ENCODE measurements at places on chromosomes 5 and 9. TPM values are rescaled to one million over a fixed set of nuclear protein-coding genes. Genes with fewer than 3 reads are reported as not detected.

The ADAMTS19 gene
- total RNA-seq: 5.3 TPM

The N4BP3 gene
- 3.3 TPM for total RNA-seq

- DNase-seq: no peak
Observed at GRCh38 chr5:135543485-135544304, 7.9 kb upstream of the NEUROG1 start.

GRCh38 chr5:19928562-19929421 is 59.2 kb downstream of the CDH18 start:
- no peak for DNase-seq

GRCh38 chr5:166329149-166329800 is 1962.2 kb upstream of the WWC1 start:
- no peak for DNase-seq

GRCh38 chr5:10599113-10599512 is 35.2 kb downstream of the ANKRD33B start:
- no peak for DNase-seq

DNA sequence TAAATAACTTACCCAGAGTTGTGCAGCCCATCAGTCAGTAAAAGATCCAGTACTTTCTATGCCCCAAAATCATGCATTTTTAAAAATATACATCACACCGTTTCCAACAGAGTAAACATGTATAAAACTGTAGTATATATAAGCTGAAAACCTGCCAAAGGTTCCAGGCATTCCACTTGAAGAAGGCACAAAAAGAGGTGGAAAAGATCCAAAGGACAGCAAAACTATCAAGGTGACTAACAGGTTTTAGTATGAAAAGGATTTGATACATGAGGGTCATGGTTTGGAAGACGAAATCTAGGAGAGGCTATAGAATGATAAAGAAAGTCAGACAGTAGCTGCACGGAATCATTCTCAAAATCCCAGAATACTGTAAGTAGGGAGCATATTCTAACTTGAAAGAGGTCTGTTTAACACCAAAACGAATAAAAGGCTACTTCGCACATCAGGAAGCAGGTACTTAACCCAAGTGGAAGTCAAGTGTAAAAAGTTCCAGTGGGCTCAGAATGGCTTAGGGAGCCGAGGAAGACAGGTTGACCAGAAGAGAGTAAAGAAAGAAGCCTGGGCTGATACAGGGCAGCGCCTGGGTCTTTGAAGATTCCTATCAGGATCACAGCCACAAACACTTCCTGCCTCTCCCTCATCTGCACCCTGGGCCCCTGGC is 207.2 kb downstream of the ADAMTS12 start:
- no peak for DNase-seq

GRCh38 chr9:75461183-75461582 is 372.9 kb downstream of the OSTF1 start:
- DNase-seq: no peak

DNA sequence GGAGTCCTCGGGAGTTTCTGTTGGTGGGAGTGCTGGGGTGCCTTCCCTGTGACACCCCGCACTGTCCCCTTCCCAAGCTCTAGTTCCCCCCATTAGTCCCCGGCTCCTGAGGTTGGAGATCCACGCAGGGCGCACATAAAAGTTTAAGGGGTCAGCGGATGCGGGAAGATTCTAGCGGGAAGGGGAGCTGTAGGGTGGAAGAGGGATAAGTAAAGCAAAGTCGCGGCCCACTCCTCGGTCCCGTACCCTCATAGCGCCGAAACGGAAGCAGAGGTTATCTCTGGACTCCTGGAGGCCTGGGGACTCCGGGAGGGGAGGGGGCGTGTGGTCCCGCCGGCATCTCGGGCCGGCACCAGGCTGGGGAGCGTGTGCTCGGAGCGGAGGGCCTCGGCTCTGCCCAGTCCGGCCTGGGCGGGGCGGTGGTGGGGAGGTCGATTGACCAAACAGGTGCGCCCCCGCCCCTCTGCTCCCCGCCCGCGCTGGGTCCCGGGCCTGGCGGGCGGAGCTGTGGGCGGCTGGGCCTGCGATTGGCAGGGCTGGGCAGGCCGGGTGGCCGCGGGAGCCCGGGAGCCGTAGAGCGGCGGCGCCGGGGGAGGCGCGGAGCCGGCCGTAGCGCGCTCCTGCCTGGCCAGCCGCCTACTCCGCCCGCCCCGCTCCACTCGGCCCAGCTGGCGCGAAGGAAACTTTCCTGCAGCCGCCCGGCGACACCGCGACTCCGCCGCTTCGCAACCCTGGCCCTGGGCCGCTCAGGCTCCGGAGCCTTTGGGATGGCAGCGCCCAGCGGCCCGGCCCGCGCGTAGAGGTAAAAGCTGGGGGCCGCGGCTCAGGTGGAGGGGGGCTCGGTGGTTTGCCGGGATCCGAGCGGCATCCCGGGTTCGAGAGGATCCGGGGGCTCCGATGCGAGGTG is 52.2 kb upstream of the DAB2IP start:
- peak; percentile 80 for DNase-seq

All from ureter (tissue), 1 donor.